Inflammatory macrophage treated with lipopolysaccharide for 1 hour (primary cell): ENCODE measurements at places on chromosomes 7 and 10.

DNA sequence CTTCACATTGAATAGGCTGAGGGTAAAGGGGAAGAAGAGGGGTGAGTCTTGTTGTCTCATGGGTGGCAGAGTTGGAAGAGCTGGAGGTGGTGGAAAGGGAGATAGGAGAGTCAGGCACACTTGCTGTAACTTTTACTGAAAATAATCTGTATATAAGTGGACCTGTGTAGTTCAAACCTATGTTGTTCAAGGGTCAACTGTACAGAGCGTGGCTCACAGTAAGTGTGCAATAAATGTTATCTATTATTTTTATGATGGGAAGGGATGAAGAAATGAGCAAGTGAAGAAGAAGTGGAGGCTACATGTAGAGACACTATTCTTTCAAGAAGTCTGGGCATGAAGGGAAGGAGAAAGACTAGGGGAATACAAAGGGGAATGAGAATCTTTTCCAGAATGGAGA is 71.5 kb upstream of the FAM133B start:
- DNase-seq: no peak

DNA sequence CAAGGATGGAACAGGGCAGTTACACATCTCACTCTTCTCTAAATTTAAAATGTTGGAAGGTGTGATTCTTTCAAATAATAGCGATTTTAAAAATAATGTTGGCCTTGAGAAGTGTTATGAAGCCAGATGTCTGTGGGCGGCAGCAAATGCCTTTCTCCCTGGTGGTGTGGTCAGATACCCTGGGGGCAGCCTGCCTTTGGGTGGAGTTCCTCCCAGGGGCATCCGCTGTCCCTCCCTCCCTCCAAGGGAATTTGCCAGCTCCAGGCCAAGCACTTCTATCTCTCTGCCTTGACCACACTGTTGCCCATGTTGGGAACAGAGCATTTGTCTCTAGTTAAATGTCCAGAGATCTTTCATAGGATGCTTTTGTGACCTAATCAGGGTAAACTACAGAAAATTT is 121.4 kb downstream of the POU6F2 start:
- no peak for DNase-seq

- DNase-seq: no peak
Observed at GRCh38 chr10:72889391-72889831, 4.1 kb upstream of the OIT3 start.

DNA sequence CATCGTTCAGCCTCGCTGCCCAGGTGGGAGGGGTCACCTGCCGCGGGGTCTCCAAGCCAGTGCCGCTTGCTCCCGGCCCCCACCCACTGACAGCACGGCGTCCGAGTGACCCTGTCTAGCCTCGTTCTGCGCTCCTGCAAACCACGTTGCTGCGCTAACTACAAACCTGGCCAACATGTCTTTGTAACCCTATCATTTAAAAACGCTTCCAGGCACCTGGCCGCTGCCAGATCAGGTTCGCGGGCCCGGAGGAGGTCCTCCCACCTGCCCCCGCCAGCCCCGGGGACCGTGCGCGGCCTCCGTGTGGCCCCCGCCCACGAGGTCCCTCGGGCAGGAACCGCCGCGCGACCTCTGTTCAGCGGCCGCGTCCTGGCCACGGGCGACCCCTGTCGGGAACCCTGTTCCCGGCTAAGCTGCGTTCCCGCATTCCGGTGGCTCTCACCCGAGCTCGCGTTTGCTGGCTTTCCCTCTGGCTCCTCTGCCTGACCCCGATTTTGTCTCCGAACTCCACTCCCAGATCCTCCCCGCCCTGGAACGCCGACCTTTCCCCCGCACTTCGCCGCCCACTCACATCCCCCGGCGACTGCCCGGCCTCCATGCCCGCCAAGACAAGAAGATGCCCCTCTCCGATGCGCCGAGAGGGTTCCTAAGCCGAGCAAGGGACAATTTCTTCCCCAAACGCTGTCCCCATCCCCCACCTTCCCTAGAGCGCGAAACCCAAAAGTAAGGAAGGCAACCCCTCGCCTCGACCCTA is 2.4 kb downstream of the SFMBT2 start:
- DNase-seq: peak; percentile 42

- peak; percentile 98 for DNase-seq
Observed at GRCh38 chr7:44980393-44981034, 1.7 kb upstream of the MYO1G start.

DNA sequence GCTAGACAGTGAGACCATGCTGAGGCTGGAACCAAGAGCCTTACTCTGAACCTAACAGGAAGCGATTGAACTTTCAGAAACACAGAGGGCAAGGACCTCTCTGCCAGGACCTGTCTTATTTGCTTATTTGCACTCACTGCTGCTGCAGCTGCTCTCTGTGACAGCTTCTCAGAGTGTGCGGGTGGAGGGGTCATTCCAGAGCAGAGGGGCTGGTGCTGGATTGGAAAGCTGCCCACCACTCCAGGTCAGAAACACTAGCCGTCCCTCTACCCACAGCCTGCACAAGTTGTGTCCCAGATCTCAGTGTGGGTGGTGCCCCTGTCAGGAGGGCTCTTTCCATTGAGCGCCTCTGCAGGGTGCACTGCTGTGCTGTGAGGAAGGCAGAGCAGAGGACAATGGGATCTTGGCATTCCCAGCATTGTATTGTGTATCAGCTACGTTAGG is 126.2 kb downstream of the CCNY start:
- DNase-seq: no peak

- peak; percentile 24 for DNase-seq
Observed at GRCh38 chr7:139231513-139232376, 708 bp downstream of the UBN2 start.

- DNase-seq: no peak
Observed at GRCh38 chr10:58254644-58255043, 13.1 kb downstream of the IPMK start.

GRCh38 chr7:47253650-47254080 is 328.2 kb downstream of the TNS3 start:
- peak; percentile 12 for DNase-seq

GRCh38 chr10:60377042-60377352 is 12.7 kb downstream of the ANK3 start:
- no peak for DNase-seq

- no peak for DNase-seq
Observed at GRCh38 chr10:24952707-24953645, 570 bp upstream of the PRTFDC1 start.

DNA sequence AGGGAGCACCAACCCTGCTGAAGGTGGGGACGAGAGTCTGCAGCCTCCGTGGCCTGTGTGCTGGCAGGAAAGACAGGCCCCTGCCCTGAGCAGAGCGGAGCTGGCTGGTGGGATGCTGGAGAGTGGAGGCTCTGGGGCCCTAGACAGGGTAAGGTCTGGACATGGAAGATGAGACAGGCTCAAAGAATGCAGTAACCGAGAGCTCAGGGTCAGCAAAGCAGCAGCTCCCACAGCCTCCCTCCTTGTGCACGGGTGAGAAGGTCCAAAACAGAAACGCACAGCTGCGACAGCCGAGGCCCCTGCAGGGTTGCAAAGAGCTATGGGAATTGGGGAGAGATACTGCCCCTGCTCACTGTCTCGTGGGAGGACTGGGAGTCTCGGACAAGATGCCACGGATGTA is 80.5 kb downstream of the TNS3 start:
- DNase-seq: no peak

- no peak for DNase-seq
Observed at GRCh38 chr10:119755446-119755845, 29.6 kb downstream of the INPP5F start.

DNA sequence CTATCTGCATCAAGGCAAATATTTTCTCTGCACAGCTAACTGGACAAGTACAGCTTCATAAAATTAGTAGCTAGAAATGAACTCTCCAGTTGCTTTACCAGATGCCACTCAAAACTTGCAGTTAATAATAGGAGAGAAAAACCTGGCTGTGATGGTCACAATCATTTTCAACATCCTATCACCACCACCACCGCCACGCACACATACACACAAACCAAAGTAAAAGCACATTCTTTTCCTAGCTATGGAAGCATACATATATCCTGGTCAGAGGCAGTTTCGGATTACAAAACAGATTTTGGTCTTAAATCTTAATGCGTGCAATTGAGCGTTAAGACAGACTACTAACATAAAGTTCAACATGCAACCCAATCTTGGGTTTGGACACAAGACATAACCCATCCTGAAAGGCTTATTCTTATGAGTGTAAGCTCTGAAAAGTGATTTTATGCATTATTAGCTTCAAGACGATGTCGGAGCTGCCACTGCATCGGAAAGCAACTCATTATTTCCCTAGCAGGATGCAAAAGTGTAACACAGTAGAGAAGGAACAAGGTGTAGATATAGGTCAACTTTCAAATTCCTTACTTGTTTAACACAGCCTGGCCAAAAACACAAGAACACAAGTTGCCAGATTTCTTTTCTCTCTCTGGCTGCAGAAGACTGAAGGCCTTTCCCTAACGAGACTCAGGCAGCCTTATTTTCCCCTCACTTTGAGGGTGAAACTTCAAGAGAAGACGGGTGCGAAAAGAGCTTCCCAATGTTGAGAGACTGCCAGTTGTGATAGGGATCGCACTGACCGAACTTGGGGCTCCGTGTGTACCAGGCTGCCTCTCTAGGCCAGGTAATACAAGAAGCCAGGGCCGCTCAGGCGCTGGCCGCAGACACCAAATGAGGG is 1.2 kb downstream of the CACUL1 start:
- no peak for DNase-seq

DNA sequence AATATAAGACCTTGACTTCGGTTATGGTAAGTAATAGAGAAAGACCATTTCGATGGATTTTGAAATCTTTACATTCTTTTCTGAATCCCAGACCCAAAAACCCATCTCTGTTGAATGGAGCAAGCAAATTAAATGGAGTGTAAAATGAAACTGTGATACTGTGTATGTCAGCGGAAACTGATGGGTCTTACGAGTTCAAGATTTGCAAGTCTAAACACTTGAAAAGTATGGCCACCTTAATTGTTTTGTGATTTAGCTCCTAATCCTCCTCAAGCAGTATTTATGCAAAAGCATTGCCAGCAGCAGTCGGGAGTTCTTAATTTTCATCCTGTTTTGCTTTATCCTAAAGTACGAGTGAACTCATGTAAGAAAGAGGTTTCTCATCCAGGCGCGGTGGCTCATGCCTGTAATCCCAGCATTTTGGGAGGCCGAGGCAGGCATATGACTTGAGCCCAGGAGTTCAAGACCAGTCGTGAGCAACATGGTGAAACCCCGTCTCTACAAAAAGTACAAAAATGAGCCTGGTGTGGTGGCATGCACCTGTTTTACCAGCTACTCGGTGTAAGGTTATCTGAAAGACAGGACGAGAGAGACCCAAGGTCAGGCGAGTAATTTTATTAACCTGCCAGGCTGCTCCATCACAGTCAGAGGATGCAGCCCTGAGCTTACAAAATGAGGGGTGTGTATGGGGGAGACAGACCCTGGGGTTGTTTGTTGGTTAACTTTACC is 5.8 kb upstream of the DHTKD1 start:
- no peak for DNase-seq

DNA sequence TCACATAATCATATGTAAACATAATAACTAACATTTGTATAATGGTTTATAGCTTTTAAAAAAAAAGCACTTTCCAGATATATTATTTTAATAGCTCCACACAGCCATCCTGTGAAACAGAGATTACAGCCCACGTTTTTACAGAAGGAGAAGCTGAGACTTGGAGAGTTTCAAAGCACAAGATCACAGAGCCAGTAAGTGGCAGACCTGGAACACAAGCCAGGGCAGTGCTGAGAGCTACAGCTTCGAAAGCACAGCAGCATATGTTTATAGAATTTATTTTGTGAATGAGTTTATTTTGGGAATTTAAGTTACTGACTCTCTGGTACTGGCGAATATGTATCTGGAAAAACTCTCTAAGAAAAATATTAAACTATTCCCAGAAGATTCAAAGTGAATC is 149.4 kb downstream of the HDAC9 start:
- DNase-seq: no peak

DNA sequence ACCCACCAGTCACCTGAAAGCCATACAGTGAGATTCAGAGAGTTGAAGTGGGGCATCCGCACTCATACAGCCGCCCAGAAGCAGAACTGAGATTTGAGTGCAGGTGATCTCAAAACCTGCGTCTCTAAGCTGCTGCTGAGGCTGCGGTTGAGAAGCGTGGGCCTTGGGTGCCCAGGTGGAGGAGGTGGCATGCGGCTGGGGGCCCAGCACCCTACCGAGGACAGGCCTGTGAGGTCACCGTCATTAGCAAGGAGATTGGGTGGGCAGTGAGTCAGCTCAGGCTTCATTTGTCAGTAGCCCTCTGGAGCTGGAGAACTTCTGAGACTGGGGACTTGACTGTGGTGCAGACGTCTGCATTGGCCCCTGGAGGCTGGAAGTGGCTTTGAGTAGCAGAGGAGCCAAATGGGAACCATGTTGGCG is 29.8 kb downstream of the ZMIZ1 start:
- DNase-seq: no peak

GRCh38 chr7:70595755-70596597 is 536.0 kb upstream of the GALNT17 start:
- no peak for DNase-seq

DNA sequence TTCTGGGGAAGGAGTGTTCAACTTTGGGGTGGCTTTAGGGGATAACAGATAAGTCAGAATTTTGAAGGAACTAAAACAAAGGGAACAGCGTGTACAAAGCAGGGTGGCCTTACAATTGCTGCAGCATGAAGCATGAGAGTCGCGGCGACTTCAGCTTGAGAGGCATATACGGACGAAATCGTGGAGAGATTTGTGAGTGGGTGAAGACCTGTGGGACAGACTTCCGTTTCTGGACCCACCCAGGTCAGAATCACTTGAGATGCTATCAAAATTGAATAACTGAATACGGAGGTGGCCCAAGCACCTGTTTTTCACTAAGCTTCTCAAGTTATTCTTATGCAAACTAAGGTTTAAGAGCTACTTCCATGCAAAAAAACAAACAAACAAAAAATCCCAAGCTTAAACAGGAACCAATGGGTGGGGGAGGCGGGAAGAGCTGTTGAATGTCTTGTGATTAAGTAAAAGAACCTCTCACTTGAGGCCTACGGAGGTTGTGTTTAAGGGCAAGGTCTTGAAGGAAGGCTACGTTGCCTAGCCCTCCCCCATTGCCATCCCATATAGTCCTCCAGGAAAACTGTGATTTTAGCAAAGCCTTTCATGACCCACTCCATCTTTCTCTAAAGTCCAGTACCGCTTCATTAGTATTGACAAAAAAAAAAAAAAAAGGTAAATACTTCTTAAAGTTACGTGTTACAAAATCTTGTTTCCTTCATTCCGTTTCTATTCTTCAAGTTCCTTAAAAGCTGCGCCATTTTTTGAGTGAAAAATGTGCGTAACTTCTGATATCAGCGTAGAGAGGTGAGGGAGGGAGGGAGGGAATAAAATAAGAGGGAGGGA is 1.3 kb upstream of the TRIM24 start:
- DNase-seq: peak; percentile 56

DNA sequence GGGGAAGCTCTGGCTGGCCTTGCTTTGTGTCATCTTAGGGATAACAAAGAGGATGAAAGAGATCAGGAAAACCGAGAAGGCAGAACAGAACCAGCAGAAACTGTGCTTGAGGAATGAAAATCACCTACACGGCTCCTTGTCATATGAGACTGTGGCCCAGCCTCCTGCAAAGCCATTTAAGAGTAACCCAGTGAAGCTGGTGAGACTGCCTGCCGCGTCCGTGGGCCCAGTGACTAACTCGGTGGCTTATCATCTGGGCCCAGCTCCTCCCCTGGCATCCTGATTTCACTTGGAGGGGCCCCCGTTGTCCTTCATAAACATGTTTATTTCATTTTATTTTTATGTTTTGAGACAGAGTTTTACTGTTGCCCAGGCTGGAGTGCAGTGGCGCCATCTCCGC is 30.7 kb downstream of the HTRA1 start:
- DNase-seq: no peak

GRCh38 chr7:100852048-100852872 is at the start of gene SLC12A9:
TSS of gene SLC12A9 (plus strand) at chr7:100852713. CDS start at chr7:100854198, 1,485 bp downstream.
- DNase-seq: peak; percentile 91

- DNase-seq: no peak
Observed at GRCh38 chr10:74133923-74134820, 16.5 kb downstream of the AP3M1 start.

GRCh38 chr7:50743016-50743415 is 39.7 kb downstream of the GRB10 start:
- DNase-seq: no peak
